ENCODE measurements at places on chromosomes 2 and 18.

- no peak for DNase-seq
Measured at GRCh38 chr2:232887171-232887850, 17.2 kb downstream of the SNORC start.

- DNase-seq = no peak
Measured at GRCh38 chr2:216189410-216189809, 80.3 kb downstream of the XRCC5 start.

DNA sequence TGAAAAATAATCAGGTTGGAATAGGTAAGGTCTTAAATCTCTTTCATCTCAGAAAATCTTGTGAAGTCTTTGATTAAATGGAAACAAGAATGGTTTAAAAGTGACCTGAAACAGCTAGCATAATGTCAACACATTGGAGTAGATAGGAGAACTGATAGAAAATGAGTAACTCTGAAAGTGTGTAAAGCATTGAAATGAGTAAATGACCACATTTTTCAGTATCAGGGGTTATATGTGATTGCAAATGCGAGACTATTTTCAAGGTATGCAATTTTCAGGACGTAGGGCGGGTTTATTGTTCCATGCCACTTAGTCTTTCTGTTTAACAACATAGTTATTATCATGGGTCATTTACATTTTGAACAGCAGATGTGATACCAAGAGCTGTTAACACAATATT lies 1383.2 kb downstream of the LRP1B start:
- DNase-seq = no peak

GRCh38 chr2:109260116-109260855 lies 131.3 kb downstream of the SH3RF3 start:
- DNase-seq = no peak

DNA sequence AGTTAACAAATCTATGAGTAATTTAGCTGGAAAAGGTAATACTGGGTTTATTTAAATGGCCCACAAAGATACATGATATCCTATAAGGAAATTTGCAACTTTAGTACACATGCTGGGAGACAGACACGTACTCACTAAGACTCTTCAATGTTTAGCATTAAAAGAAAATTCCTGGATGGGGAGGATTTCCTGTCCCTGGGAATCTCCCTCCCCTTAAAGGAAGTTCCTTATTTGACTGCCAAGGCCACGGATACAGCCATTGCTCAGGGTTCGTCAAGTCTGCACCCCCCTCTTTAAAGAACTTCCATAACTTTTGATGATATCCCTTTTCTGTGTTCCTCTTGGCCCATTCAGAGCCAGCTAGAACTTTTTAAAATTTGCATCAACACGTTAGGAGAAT lies 267.6 kb downstream of the CD226 start:
- DNase-seq = no peak

Data from AG10803 (cell line).